ENCODE measurements at places on chromosomes 5 and 9.

DNA sequence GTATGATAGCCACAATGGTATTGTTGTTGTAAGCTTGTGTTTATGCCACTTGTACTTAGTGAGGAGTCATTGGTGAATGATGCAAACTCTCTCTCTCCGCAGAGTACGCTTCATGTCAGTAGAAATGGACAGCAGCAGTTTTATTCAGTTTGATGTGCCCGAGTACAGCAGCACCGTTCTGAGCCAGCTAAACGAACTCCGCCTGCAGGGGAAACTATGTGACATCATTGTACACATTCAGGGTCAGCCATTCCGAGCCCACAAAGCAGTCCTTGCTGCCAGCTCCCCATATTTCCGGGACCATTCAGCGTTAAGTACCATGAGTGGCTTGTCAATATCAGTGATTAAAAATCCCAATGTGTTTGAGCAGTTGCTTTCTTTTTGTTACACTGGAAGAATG lies 18.8 kb downstream of the ZBTB34 start:
- no peak for DNase-seq

DNA sequence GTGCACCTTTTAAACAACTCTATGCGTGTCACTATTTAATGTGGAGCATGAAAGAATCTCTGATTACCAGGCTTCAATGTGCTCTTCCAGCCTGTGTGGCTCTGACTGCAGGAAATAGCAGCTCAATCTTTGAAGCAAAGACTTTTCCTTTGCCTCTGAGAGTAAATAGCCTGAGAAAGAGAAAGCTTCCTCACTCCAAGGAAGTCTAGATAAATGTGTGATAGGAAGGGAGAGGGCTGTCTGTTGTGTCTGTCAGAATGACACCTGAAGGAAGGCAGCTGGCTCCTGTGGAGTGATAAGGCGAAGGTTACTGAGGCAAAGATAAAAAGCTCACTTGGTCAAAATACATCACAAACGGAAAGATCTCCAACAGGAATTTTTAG lies 205.3 kb upstream of the HAPLN1 start:
- no peak for DNase-seq

DNA sequence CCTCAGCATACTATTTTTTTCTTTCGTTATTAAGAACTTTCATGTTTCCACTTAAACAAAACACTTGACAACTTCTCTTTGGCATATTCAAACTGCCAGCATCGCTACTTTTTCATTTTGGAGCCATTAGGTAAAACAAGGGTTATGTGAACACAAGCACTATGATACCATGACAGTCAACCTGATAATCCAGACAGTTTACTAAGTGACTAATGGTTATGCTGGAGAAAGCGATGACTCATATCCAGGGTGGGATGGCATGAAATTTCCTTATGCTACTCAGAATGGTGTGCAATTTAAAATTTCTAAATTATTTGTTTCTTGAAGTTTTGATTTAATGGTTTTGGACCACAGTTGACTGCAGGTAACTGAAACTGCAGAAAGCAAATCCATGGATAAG lies 29.9 kb upstream of the PRSS3 start:
- no peak for DNase-seq

DNA sequence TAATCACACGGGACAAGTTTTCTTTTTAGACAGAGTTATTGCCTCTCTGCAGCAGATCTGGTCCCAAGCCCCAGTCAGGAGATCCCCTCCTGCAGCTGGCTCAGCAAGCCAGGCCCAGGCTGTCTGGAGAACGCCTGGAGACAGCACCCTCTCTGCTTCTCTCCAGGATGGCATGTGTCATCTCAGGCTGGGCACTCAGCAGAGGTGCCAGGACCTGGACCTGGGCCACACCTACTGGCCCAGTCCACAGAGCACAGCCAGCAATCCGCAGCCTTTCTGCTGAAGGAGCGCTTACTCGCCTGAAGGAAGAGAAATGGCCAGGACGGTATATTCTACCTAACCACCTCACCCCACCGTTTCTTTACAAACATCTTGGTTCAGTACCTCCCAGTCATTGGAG lies 4.7 kb upstream of the TBC1D9B start:
- DNase-seq, result no peak

DNA sequence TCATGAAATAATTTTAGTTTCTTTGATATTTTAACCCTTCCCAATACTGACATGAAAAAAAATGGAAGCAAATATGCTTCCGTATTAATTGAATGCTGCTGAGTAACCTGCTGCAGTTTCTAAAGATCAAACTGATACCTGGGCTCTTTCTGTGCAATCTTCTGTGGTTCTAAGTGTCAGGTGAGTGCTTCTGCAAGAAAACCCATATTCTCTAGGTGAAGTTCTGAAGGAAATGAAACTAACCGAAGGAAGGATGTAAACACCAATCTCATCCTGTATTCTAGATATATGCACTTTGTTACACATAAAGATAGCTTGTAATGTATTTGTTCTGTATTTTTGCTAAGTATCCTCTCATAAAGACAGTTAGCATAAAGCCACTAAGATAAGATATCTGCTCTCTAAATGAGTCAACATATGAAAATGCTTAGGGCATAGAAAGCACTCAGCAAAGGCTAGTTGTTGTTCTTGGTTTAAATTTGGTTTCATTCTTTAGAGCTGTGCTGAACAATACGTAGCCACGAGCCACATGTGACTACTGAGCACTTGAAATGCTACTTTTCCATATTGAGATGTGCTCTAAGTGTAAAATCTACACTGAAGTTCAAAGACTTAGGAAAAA lies 52.0 kb downstream of the ITGA2 start:
- DNase-seq, result no peak

- no peak for DNase-seq
Measured at GRCh38 chr5:163366757-163367156, 70.6 kb upstream of the CCNG1 start.

Data from left ventricle myocardium inferior (tissue), 1 donor.